ENCODE measurements at places on chromosomes 12 and 14.

DNA sequence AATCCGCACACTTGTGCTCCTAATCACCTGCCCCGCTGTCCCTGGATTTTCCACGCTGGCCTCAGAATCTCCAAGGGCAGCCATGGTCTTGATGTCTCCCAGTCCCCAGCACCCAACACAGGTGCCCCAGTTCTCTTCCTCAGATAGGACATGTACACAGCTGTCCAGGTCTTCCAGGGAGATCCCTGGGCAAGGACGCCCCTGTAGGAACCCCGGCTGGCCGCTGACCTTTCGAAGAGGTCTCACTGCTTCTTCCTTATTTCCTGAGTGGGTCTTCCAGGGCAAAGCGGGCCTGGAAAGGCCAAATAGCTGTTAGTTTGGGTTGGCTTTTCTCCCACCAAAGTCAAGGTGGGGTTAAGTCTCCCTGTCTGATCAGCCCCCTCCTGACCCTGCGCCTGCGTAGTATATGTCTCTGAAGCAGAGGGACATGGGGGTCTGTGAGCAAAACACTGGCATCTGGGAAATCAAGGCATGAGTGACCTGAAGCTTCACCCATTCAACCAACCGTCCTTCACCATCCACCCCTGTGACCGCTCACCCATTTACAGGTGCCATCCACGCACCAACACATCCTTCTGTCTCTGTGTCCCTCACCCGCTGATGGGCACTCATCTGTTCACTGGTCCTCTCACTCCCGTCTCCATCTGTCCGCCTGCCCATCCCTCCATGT, 4.6 kb downstream of the BEGAIN start:
- DNase-seq, result no peak

DNA sequence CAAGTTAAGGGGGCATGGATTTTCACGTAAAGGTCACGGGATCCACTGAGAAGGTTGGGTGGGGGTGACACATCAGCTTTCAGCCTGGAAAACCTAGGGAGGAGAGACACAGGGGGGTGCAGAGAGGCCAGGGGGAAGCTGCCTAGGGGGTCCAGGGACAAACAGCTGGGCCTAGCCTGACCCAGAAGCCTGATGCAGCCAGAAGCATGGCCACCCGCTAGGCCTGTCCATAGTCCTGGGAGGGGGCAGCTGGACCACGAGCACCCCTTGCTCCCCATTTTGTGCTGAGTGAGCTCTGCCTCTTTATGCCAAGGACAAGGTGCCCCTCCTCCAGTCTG, 322.7 kb upstream of the RTL1 start:
- DNase-seq, result peak; percentile 4

- DNase-seq, result no peak
These were observed 75.9 kb upstream of the RERGL start for GRCh38 chr12:18165889-18166288.

DNA sequence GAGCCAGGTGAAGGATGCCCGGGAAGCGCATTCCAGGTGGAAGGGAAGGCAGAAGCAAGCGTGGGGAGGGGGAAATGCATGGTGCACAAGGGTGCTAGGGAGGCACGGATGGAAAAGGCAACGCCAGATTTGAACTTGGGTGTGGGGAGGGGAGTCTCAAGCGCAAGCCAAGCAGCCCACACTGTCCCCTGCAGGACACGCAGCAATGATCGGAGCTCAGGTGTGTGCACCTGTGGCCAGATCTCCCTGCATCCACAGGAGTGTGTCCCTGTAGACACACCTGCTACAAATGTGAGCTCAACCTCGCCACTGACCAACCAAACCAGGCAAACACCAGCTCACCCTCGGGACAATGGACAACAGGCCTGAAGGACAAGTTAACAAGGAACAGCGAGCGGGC, 63.2 kb downstream of the SCARB1 start:
- no peak for DNase-seq

DNA sequence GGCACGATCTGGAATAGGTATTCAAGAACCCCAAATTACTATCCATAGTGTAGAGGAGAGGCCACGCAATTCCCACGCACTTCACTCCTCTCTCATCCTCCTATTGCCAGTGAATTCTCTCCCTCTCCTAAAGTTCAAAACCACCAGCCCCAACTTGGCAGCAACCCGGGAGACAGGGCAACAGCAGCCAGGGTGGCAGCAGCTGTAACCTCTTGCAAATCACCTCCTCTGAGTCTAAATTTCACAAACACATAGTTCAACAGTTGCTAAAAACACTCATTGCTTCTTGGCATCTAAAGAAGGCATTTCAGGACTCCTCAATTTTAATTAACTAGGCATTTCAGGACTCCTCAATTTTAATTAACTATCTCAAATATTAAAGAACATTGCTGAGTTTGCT, 37.7 kb upstream of the MANSC4 start:
- no peak for DNase-seq

GRCh38 chr12:89901319-89901718, 192.7 kb upstream of the ATP2B1 start:
- DNase-seq, result no peak

DNA sequence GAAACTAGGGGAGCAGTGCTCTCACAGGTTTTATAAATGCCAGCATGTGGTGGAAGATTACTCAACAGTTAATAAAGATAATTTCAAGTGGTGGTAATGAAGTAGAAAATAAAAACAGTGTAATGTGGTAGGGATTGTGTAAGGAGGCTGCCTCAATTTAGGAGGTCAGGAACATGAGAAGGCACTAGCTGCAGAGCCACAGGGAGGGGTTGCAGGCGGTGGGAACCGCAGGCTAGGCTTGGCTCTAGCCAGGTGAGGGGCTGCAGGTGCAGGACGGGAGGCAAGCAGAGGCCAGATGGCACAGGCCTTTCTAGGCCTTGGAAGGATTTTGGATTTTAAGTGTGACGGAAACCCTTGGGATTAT, 768 bp downstream of the METTL25 start:
- DNase-seq, result no peak

DNA sequence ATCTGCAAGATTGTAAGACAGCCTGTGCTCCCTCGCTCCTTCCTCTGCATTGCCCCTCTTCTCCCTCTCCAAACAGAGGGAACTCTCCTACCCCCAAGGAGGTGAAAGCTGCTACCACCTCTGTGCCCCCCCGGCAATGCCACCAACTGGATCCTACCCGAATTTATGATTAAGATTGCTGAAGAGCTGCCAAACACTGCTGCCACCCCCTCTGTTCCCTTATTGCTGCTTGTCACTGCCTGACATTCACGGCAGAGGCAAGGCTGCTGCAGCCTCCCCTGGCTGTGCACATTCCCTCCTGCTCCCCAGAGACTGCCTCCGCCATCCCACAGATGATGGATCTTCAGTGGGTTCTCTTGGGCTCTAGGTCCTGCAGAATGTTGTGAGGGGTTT, 37.4 kb downstream of the DAD1 start:
- DNase-seq, result no peak

- DNase-seq, result no peak
These were observed 10.6 kb upstream of the PUS1 start for GRCh38 chr12:131918311-131919050.

- DNase-seq, result peak; percentile 54
These were observed 31.9 kb upstream of the ZFP36L1 start for GRCh38 chr14:68824517-68825347.

DNA sequence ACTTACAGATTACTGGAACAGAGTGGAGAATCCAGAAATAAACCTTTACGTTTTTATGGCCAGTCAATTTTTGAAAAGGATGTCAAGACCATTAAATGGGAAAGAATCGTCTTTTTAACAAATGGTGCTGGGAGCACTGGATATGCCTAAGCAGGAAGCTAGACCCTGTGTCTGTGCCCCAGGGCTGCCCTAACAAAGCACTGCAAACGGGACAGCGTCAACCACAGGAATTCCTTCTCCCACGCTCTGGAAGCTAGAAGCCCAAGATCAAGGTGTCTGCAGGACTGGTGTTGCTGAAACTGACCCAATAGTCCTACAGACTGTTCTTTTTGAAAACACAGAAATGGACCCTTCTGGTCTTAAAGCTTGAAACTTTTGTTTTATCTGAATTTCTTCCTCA, 9.3 kb upstream of the TMEM121 start:
- no peak for DNase-seq

- no peak for DNase-seq
These were observed 78.2 kb upstream of the GARIN2 start for GRCh38 chr14:67111022-67111421.

DNA sequence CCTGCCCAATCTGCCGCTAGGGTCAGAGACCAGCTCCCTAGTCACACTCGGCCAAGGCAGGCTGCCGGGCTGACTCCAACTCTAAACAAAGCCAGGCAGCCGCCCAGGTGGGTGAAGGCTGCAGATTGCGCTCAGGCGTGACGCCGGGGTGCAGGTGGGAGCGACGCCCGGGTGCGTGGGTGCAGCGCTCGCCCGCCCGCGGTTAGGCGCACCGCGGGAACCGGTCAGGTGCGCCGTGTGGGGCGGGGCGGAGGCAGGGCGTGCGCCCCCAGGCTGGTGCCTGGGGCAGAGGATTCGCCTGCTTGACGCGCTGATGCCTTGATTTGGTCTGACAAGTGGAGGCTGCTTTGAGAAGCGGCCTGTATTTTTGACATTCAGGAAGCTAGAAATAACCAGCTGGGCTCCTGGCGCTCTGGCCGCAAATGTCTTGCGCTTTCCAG, 126.7 kb upstream of the HIF1A start:
- peak; percentile 47 for DNase-seq

DNA sequence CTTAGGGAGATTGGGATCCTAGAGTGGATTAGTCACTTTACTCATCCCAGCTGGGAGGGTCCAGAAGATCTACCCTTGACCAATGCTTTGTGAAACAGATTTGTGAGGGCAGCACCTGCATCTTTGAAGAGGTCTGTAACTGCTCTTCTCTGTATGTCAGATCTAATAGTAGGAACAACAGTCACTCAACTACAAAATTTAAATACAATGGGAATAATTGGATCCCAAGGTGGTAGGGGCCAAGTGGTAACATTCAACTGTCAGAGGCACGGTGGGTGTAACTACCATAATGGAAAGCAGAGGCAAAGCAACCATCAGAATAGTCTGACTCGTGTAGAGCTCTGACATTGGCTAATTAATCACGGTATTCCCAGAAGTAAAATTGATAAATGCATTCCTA, 55.8 kb downstream of the ITPR2 start:
- no peak for DNase-seq

GRCh38 chr14:55045087-55045486, 6.4 kb upstream of the MAPK1IP1L start:
- no peak for DNase-seq

DNA sequence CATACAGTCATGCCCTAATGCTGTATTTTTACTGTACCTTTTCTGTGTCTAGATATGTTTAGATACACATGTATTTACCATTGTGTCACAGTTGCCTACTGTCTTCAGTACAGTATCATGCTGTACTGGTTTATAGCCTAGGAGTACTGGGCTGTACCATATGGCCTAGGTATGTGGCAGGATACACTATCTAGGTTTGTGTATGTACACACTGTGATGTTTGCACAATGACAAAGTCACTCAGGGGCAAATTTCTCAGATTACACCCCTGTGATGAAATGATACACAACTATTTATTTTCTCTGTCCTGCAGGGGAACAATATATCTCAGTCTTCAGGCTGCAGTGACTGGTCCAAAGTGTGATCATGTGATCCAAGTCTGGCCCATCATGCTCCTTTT, 1076.1 kb downstream of the VRK1 start:
- DNase-seq, result no peak

DNA sequence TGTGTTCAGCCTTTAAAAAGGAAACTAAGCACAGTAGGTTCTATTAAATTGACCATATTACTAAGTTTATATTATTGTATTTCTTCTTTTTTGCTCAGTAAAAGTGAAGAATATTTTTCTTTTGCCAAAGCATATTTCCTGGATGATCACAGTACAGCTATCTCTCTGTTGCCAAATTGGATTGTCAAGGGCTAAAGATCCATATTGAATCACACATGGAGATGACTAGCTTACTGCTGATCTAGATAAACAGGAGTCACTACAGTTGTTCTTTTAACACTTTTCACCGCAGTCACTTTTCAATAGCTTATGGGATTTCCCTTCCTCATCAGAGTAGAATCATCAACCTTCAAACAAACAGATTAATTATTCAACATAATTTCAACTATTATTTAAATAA, 78.6 kb downstream of the LRRC9 start:
- DNase-seq, result no peak

- DNase-seq, result no peak
These were observed 39.2 kb upstream of the DYNC1H1 start for GRCh38 chr14:101925152-101925551.

- peak; percentile 11 for DNase-seq
These were observed 85.1 kb upstream of the C14orf180 start for GRCh38 chr14:104494483-104494882.

DNA sequence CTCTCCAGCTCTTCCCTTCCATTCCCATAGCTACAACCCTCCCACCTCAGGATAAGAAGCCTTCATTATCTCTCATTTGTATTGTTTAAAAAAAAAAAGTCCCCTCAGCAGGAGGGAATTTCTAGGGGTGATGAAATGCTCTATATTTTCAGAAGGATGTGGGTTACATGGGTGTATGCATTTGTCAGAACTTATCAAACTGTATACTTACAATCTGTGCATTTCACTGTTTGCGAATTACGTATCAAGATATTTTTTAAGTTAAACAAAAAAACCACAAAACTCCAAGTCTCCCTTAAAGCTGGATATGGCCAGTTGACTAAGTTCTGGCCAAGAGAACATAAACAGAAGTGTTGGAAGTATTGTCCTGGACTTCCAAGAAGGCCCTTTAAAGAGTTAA, 2.0 kb upstream of the FKBP11 start:
- DNase-seq, result no peak

DNA sequence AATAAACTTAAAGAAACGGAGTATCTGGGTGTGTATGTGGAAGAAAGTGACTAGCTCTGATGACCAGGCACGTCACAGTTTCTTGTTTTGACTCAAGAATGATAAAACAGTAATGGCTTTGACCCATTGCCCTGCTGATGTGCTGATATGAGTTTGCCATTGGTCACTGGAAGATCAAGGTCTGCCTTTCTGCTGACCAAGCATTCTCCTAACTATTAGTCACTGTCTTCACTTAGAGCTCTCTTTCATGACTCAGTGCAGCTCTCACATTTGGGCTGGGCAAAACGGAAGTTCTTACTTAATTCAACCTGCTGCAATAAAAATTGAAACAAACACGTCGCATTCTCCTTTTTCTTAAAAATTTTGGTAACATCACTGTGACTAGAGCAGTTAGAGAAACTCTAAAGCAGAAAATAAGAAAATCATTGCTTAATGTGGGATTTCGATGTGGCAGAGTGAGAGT, 366.7 kb downstream of the BTG1 start:
- peak; percentile 61 for DNase-seq

Measured in activated CD4-positive, alpha-beta memory T cell treated with anti-CD3 and anti-CD28 coated beads, Interleukin-2, amount 10 ng/mL, durations not matched to agents 7 days and 5 days (primary cell).